Sigmoid colon (tissue), 7 donors: ENCODE measurements at places on chromosomes 4 and X.

DNA sequence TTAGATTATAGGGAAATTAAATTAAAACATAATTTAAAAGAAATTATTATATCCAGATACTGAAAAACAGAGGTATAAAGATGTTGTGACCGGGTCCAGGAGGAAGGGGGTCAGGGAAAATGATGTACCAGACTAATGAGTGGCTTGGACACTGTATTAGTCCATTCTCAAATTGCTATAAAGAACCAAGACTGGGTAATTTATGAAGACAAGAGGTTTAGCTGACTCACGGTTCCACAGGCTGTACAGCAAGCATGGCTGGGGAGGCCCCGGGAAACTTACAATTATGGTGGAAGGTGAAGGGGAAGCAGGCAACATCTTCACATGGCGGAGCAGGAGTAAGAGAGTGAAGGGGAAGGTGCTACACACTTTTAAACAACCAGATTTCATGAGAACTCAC, 3.4 kb upstream of the FAM9B start:
- no peak for DNase-seq

DNA sequence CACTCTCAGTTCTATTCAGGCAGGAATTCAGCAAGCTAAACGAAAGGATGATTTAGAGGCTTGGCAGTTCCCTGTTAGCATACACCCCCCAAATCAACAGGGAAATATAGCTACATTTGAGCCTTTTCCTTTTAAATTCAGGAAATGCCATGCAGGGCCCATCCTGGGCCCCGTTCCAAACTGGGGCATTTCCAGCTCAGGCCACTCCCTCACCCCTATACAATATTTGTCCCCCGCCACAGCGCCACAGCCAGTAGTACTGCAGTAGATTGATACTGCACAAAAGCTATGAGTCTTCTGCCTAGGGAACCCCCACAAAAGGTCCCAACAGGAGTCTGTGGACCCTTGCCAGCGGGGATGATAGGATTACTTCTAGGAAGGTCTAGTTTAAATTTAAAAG, 102.0 kb upstream of the MAPK10 start:
- no peak for DNase-seq

GRCh38 chrX:68461093-68461492, 27.8 kb upstream of the OPHN1 start:
- DNase-seq = no peak

DNA sequence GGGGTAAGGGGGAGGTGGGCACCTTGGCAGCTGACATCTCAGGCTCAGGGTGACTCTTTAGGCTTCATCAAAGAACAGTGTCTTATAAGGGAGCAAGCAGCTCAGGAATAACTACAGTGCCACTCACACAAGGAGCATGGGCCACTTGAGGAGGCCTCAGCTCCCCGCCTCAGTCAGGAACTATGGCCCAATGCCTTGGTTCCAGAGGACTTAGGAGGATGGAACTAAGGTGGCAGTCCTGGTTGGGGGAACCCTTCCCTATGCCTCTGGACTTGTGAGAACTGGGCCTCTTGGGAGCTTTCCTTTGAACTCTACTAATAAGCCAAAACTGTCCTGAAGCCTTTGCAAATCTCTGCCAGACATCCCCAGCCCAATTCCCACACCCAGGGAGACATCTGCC, 160.6 kb downstream of the EFNB1 start:
- no peak for DNase-seq

DNA sequence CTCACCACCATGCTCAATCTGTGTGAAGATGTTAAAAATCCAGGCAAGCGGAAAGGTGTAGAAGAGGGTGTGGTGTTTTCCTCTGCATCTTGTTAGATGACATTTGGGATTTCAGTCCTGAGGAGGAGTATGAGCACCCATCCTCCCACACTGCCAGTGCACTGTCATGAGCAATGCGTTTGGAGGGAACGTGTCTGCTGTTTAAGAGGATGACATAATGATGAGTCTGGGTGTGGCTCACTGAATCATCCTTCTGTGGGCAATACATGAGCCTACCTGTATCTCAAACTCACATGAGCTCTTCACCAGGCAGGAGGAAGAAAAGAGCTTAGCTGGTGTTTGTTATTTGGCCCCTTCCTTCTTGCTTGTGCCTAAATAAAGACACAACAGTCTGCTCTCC, 67.9 kb upstream of the ARX start:
- no peak for DNase-seq

DNA sequence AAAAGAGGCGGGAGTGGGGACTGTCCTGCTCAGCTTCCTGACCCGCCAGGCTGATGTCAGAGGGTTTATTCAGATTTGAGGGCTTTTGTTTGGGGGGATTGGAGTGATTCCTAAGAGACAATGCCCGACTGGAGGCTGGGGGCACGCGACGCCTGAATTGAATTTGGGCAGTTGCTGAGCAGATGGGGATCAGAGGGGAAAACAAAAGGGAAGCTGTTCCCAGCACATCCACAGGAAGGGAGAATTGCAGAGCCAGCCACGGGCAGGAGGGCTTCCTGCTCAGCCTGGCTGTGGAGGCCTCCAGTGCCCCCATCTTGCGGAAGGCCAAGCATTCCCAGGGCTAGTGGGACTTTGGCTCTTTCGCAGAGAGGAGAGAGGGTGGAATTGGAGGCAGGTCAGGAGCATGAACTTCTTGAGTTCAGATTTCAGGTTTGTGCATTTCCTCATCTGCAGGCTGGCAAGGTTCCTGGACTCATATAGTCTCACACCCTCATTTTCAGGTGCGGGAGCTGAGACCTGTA, 162.8 kb downstream of the NHS start:
- no peak for DNase-seq

DNA sequence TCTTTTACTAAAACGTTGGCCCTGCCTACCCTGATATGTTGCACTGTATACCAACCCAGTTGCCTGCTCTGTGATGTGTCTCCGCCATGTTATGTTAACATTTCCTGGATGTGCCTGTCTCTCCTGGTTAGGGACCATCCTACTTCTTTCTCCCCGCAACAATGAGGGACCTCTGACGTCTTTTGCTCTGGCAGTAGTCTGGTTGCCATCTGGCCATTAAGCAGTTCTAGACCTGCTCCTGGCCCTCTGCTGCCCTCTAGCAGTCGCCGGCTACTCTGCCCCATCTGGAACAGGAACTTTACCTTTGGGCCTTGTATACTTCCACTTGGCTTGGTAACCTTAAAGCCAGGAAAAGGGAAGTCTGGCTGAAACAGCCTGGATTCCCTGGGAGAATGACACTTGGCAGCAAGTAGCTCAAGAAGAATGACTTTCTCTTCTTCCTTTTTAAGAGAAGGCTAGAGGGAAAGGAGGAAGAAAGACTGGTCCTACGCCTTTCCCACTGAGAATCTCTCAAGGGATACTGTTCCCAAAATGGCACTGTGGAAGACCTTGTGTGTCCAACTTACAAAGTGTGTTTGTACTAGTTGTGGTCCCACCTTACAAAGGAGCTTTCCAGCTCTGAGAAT, 63.5 kb downstream of the GPC3 start:
- DNase-seq = no peak

DNA sequence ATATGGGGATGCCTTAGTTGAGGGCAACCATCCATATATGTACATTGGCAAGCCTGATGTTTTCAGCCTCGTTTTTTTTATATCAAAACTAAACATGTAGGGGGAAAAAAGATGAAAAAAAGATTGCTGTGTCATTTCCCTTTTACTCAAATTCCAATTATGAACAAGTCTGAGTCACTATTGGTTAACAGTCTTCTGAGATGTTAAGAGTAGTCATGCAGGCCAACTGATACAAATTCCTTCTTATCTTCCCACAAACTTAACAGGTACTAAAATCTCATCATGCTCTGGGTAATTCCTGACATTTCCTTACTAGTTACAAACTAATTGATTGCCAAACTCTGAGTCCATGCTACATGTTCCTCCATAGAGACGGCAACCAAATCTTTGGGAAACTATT, 222.1 kb downstream of the FRMPD4 start:
- DNase-seq = no peak

DNA sequence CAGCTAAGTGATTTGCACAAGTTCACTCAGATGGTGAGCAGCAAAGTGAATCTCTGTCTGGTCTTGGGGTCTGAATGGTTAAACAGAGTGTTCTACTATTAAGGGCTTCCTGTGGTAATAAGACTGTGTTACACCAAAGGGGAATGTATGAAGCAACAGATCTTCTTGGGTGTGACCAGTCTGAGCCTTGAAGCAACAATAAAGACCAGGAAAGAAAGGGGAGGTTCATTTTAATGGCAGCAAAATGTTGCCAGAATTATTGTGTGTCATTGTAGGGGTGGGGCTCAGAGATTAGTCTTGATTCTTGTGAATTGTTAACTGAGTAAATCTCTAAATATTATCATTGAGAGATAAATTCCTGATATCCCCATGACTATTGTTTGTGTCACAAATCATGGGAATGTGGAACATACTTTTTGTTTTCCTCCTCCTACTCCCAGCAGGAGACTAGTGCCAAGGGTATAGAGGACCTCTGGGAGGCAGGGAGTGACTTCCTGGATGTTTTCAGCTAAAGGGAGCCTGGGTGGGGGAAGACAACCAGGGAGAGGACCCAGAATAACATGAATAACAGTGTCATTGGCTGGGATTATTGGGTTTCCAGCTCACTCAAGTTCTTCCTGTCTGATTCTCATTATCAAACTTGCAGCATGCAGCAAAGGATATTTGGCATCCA, 141.4 kb upstream of the PAK3 start:
- no peak for DNase-seq

DNA sequence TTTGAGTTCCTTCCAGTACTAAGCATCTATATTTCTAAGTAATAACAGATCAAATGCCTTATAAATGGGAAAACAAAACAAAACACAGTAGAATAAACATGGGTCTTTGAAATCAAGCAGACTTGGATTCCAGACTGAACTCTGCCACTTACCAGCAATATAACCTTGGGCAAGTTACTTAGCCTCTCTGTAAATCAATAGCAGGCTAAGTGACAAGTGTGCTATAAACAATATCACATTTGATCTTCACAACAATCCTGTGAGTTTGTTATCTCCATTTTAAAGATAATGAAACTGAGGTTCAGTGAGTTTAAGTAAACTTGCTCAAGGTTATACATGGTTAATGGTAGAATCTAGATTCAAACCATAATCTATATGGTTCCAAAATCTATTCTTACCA, 165.8 kb downstream of the GPC3 start:
- DNase-seq = no peak

GRCh38 chr4:129282293-129282692, 186.3 kb downstream of the C4orf33 start:
- no peak for DNase-seq

DNA sequence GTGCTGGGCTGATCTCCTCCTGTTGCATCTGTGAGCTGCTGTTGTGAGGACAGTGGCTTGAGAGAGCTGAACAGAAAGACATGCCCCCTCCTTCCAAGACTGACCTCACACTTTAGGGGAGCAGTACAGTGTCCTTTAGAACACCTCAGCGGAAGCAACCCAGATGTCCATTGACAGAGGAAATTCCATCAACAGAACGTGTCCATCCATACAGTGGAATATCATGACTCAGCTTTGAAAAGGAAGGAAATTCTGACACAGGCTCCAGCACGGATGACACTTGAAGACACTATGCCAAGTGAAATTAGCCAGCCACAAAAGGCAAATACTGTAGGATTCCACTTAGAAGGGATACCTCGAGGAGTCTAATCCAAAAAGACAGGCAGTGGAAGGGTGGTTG, 103.5 kb downstream of the GPR143 start:
- DNase-seq = no peak

GRCh38 chr4:73434311-73434710, 1.7 kb upstream of the AFP start:
- no peak for DNase-seq

DNA sequence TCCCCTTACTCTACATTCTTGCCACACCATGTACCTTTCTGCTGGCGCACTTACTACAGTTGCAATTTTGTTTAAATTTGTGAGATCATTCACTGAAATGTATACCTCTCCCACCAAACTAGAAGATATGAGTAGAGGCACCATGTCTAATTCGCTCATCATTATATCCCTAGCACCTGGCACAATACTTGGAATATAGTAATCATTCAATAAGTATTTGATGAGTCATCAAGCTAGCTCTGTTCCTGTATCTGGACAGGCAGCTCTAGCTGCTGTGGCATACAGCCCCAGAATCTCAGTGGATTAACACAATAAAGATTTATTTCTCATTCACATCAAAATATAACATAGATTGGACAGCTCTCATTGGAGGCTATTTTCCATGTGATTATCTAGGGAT, 245.9 kb downstream of the IDS start:
- DNase-seq = no peak

DNA sequence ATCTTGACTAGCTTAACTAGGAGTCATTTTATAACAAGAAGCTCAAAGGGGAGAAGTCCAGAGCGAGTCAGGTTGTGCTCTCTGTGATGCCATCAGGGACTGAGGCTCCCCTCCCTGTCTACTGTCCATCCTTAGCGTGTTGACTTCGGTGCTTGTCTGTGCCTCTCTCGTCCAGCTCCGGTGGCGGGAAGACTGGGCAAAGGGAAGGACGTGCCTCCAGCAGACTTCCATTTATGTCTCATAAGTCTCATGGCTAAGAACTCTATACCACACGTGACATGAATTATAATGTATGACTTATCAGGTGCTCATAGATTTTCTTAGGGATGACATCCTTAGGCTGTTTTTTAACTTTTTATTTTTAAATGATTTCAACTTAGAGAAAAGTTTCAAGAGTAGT, 92.6 kb upstream of the TLR2 start:
- DNase-seq = no peak

GRCh38 chr4:155234206-155234605, 25.8 kb downstream of the NPY2R start:
- DNase-seq = no peak

GRCh38 chr4:110058677-110059076, 139.7 kb downstream of the ELOVL6 start:
- no peak for DNase-seq

GRCh38 chr4:54228961-54229501, at the start of gene PDGFRA:
Gene PDGFRA, plus strand, starts transcription at chr4:54229293. Its CDS starts 29,476 bp downstream, at chr4:54258769.
- peak; percentile 95 for DNase-seq

GRCh38 chr4:52421811-52422213, 237.3 kb downstream of the USP46 start:
- no peak for DNase-seq

GRCh38 chr4:114435116-114435515, 163.5 kb upstream of the UGT8 start:
- no peak for DNase-seq

DNA sequence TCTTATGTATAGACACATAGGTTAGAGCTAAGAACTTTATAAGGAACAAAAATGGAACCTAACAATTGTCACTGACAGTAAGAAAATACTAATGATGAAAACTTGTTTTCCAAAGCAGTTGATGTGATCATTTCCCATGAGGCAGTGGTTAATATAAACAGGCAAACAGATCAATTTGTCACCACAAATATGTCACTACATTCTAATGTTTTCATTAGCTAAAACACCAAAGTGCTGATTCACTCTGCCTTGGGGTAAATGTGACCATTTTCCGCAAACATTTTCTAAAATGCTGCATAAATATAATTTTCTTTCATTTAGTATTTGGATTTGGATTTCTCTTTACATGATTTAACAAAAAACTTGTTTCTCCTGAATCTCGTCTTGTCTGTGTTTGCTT, 408.9 kb upstream of the CTSO start:
- DNase-seq = no peak

DNA sequence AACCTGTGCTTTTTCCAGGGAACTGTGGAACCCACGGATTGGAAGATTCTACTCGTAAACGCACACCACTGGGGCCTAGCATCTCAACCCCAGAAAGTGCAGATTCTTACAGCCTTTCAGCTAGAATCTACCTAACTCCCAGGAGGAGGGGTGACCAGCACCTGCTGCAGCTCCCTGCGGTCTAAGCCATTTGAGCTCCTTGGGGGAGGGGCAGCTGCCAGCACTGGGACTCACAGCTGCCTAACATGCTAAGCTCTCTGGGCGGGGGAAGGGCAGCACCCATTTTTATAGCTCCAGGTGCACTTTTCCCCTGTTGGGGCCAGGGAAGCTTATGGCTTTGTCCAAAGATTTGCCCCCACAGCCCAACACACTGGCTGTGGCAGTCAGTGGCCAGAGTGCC, 595.7 kb upstream of the EPHA5 start:
- no peak for DNase-seq
